ENCODE measurements at places on chromosomes 5 and 9.
A peak's percentile ranks its signal among the peaks of the same experiment; 100 is the strongest.

- no peak for DNase-seq
Observed at GRCh38 chr5:10172247-10172646, 77.4 kb downstream of the ATPSCKMT start.

DNA sequence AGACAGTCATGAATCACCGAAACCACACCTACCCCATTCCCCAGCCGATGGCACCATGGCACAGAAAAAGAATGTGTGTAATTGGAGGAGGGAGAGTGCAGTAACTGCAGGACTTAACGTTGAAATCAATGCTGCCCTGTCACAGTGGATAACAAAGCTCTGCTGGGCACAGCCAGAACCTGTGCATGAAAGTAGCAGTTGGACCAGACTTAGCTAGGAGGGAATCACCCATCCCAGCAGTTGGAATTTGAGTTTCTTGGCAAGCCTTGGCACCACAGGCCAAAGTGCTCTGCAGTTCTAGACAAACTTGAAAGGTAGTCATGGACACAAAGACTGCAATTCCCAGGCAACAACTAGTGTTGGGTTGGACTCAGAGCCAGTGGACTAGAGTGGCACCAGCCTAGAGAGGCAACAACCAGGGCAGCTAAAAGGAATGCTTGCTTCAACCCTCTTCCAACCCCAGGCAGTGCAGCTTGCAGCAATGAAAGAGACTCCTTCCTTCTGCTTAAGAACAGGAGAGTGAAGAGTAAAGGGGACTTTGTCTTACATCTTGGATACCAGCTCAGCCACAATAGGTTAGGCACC is 19.1 kb downstream of the TMEM232 start:
- DNase-seq: no peak

GRCh38 chr9:88820055-88820454 is 171.2 kb upstream of the S1PR3 start:
- DNase-seq: no peak

DNA sequence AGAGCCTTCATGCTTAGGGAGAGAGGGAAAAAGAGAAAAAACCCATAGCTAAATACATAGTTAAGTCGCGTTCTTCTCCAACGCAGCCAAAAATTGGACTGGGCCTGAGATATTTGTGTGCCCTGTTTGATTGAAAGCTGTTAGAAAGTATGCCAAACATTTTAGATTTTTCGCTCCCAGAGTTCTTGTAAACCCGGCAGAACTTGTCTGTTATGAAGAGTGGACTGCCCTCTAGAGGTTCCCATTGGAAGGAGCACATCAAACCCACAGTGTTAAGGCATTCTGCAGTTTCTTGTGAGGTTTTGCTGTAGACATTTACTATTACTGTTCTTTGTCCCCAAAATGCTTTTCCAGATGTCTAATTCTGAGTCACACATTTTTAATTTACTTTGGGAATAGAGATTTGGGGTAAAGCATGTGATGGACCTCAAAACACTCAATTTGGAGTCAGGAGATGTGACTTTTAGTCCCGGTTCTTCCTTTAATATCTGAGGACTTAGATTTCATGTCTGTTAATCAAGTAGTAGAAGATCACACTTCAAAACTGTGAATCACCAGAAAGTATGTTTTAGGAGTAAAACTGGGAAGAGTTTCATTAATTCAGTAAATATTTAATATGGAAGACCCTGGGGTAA is 96.6 kb downstream of the PCSK1 start:
- DNase-seq: no peak

- DNase-seq: no peak
Observed at GRCh38 chr5:109374625-109375024, 35.1 kb downstream of the PJA2 start.

DNA sequence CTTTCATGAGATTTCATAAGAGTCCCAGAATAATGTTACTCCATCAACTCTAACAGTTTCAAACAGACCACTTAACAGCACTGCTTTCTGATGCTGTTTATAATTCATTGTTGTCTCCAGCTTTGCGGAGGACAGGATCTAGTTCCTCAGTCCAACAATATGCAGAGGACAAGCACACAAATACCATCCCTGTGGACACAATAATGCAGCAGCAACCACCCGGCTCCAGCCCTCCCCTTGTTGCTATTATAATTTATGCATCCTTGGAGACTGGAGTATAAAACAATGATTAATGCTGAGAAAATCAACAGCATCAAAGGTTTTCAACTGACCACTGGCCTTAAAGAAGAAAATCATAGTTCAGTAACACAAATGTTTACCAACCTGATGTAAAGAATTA is 108.3 kb downstream of the DENND1A start:
- DNase-seq: no peak

- DNase-seq: no peak
Observed at GRCh38 chr9:36078051-36078450, 41.3 kb downstream of the RECK start.

DNA sequence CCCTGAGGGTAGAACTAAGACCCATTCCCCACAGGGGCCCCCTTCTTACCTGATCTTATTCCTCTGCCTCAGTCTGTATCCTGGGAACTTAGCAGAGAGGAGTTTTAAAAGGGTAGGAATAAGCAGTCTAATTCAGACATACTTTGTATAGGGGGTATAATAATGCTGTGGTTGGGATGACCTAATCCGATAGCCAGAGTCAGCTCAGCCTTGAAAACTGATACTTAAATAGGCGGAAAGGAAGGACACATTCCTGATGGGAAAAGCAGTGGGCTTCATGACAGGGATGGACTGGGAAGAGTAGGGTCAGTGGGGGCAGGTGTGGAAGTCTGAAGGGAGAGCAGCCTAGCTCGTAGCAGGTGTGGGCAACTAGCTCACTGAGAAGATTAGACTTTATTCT is 52.2 kb upstream of the TESK1 start:
- no peak for DNase-seq

DNA sequence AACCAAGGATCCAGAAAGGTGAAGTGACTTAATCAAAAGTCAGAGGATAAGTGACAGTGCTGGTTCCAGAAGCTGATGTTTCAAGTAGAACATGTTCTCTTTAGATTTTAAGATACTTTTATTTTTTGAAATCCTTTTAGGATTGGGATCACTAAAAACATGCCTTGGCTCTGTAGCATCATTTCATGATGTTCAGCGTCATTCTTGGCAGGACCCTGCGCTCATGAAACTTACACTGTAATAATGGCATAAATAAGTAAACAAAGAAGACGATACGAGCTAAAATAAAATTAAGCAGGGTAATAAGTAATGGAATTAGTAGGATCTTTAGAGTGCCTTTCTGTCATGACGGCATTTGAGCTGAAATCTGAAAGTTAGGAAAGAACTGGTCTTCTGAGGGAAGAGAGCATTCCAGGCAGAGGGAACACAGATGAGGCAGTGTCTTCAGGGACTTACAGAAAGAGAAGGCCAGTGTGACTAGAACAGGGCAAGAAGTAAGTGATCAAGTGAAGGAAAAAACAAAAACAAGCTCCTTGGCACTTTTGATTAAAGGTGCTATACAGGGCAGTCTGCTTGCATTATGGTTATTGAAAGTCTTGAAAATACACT is 19.9 kb downstream of the CTNNA1 start:
- no peak for DNase-seq

DNA sequence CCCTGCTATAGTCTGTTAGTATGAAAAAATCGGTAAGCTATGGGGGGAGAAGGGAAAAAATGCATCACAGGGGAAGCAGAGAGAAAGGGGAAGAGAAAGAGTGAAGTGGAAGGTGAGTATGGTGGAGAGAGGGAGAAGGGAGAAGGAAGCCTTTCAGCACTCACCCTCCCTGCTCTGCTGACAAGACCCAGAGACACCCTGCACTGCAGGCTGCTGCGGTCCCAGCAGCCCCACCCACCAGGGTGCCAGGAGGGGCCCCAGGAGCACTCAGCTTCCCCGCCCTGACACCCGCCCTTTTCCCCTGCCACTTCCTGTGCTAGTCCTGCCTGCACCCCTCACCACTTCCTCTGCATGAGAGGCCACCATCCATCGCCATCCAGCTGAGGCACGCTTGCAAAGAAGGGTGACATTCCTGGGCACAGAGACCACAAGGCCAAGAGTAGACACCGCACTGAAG is 12.7 kb downstream of the STK10 start:
- peak; percentile 88 for DNase-seq

DNA sequence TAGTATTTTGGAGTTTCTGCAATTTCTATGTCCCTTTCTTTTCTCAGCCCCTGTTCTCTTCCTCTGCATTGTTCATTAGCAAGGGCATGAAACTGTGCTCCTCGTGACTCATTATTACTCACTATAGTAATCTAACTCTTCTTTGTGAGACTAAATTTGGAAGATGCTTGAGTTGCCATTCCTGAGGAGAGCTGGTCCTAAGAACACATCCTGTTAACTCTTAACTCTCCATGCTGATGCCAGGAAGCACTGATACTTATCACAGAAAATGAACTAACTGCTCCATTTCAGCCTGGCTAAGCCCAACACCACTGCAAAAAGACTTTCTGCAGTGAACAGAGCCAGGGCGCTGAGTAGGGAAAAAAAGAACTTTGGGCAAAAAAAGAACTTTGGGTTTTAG is 10.6 kb upstream of the CSNK1A1 start:
- DNase-seq: no peak

- DNase-seq: no peak
Observed at GRCh38 chr5:6183391-6184390, 194.7 kb downstream of the MED10 start.

- DNase-seq: no peak
Observed at GRCh38 chr9:78001946-78002731, 29.5 kb downstream of the GNAQ start.

- DNase-seq: no peak
Observed at GRCh38 chr9:35574578-35575122, 30.4 kb upstream of the TESK1 start.

- DNase-seq: no peak
Observed at GRCh38 chr9:97831843-97832636, 21.0 kb upstream of the FOXE1 start.

All from GM06990 (cell line).